ENCODE measurements at places on chromosomes 1 and 21. TPM values are rescaled to one million over a fixed set of nuclear protein-coding genes. Genes with fewer than 3 reads are reported as not detected.

DNA sequence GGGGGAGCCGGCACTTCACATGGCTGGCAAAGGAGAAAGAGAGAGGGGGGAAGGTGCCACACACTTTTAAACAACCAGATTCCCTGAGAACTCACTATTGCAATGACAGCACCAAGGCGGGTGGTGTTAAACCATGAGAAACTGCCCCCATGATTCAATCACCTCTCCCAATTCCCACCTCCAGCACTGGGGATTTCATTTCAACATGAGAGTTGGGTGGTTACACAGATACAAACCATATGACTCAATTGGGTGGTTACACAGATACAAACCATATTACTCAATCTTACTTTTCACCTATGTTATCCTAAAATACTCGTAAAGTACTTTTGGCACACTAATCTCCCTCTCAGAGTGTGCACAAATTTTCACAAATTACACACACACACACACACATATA is 1097.5 kb upstream of the TMPRSS15 start:
- H3K4me3 ChIP-seq, result no peak overlapping the region
- no peaks in the 10 kb centered on the region for H3K27me3 ChIP-seq
- no peak overlapping the region for H3K27ac ChIP-seq
- no peak for DNase-seq
- no peaks in the 10 kb centered on the region for H3K4me1 ChIP-seq
- H3K36me3 ChIP-seq, result no peaks in the 10 kb centered on the region

GRCh38 chr1:40766017-40766416 is 17.6 kb upstream of the KCNQ4 start:
- no peak overlapping the region for H3K4me3 ChIP-seq
- peaks cover 40% of the 10 kb centered on the region for H3K36me3 ChIP-seq
- no peak for DNase-seq
- no peak overlapping the region for H3K27ac ChIP-seq
- peaks cover 10% of the 10 kb centered on the region for H3K4me1 ChIP-seq
- peaks cover 3% of the 10 kb centered on the region for H3K27me3 ChIP-seq

GRCh38 chr1:48224791-48225190 is 2.3 kb downstream of the SLC5A9 start:
- no peak for DNase-seq
- no peak overlapping the region for H3K27ac ChIP-seq
- peaks cover 18% of the 10 kb centered on the region for H3K4me1 ChIP-seq
- no peak overlapping the region for H3K4me3 ChIP-seq

The KLF17 gene
- total RNA-seq, result 0.23 TPM

The SLC6A9 gene
- 2.8 TPM for total RNA-seq

The ORC1 gene
- total RNA-seq, result 4.9 TPM
